Chondrocyte (in vitro differentiated cells): ENCODE measurements at places on chromosomes 12 and 14. TPM values are rescaled to one million over a fixed set of nuclear protein-coding genes. Genes with fewer than 3 reads are reported as not detected.

DNA sequence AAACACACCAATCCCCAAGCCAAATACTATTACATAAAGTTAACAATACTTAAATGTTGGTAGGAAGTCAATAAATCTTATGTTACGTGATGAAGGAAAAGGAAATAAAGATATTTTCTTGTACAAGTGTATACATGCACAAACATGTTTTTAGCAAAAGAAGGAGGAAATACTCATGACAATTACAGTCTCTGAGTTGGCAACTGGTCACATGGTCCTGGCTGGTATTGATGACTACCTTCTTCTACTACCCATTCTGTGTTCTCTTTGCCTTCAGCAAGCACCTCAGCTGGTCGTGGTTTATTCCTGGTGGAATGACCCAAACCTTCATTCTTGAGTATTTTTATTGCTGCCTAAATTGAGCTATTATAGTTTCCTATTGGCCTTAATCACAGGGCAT, 84.8 kb downstream of the PLBD1 start:
- no peak for DNase-seq
- no peak overlapping the region for H3K27ac ChIP-seq
- H3K4me1 ChIP-seq: no peaks in the 10 kb centered on the region
- peaks cover 53% of the 10 kb centered on the region for H3K36me3 ChIP-seq

The WNT1 gene
- total RNA-seq: not detected in 3 replicates

DNA sequence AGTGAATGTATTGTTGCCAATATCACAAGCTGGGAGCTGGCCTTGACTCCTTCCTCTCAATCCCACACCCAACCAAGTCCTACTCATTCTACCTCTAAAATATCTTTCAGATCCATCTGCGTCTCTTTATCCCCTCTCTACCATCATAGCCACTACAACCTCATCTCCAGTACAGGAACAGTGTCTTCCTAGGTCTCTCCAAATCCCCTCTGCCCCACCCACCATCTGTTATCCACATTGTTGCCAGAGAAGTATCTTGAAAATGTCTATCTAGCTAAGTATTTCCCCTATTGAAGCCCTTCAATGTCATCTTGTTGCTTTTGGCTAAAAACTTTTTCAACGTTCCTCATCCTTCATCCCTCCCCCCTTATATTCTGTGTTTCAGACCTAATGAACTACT, 244.7 kb downstream of the C12orf75 start:
- no peak overlapping the region for H3K4me3 ChIP-seq
- peaks cover 34% of the 10 kb centered on the region for H3K4me1 ChIP-seq
- H3K36me3 ChIP-seq: peaks cover 1% of the 10 kb centered on the region
- no peaks in the 10 kb centered on the region for H3K27me3 ChIP-seq
- no peak overlapping the region for H3K27ac ChIP-seq

The LHX5 gene
- not detected in 3 replicates for total RNA-seq

DNA sequence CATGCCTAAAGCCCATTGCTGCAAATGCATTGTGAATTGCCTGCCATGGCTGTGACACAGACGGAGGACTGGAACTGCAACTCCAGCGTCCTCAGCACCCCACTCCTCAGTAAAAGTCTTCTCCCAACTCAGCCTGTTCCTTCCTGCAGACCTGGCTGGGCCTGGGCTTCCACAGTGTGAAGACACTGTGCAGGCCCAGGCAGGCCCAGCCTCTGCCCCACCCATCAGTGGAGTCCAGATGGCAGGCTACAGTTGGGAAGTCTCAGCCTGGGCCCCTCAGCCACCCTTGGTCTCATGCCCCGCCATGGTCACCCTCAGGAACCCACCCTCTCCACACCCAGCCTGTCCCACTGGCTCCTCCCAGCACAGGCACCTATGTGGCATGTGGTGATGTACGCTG, 22.0 kb downstream of the VSX2 start:
- H3K4me1 ChIP-seq: no peaks in the 10 kb centered on the region
- no peak overlapping the region for H3K27ac ChIP-seq
- peaks cover 9% of the 10 kb centered on the region for H3K27me3 ChIP-seq
- H3K4me3 ChIP-seq: no peak overlapping the region
- DNase-seq: no peak
